ENCODE measurements at places on chromosomes 2 and 18.

DNA sequence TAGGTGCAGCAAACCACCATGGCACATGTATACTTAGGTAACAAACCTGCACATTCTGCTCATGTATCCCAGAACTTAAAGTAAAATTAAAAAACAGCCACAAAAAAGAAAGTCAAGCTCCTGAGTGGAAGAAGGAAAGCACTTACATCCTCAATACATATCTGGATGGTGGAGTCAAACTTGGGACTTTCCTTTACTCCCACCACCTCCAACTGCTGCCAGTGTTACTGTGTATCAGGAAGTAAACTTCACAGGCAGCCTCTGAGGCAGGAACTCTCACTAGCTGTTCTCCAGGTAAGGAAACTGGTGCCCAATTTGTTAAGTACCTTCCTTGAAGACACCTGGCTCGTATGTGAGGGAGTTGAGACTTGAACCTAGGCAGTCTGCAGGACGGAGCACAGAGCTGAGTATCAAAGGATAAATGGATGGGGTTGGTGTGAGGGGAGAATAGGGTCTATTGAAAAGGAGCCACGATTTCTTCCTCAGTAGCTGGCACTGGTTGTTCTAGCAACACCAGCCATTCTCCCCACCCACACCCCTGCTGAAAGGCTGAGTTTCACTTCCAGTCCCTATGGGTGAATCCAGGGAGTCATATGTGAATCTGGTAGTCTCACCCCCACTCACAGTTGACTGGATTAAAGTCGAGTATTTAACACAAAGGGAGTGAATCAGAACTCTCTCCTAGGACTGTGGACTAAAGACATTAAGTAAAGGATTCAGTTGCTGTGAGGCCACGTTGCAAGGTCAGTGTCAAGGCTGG lies 50.0 kb upstream of the GPR39 start:
- DNase-seq: no peak

- DNase-seq: no peak
Observed at GRCh38 chr2:111654829-111655228, 229.2 kb downstream of the ANAPC1 start.

- no peak for DNase-seq
Observed at GRCh38 chr2:7956126-7956689, 725.6 kb upstream of the ID2 start.

DNA sequence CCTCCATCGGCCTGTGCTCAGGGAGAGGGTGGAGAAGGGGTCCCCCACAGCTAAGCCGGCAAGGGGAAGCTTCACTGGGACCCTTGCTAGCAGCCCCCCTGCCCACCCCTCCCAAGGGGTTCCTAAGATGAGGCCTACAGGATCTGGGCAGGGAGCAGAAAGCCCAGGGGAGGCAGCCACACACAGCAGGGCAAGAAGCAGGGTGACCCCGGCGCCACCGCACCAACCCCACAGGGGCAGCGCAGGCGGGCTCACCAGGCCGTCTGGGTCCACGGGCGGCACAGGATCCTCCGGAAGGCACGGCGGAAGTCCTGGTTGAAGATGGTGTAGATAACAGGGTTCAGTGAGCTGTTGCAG lies 1.8 kb downstream of the ADRA2B start:
- no peak for DNase-seq

DNA sequence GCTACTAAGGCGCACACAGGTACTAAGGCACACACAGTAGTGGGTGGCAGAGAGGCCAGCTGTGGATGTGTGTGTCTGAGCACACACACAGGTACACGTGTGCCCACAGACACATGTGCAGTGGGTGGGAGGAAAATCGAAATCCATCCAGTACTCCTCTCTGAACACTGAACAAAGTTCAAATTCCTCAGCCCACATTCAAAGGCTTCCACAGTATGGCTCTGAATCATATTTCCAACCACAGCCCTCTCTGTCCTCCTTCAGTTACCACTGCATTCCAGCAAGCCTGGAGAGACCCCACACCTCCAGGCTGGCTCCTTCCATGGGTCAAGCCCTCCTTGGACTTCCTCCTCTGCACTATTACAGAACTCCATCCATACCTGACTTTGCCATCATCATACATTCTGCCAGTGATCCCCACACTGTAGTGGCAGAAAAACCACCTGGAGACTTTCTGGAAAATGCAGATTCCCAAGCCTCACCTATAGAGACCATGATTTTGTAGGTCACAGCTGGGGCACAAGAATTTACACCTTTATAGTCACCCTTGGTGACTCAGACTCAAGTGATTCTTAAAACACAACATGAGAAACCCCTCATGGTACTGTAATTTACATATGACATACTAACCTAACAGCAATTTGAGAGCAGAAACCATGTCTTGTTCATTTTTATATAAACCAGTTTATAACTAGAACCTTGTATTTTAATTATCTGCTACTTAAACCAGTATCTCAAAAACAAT lies 31.4 kb downstream of the EPG5 start:
- no peak for DNase-seq

- DNase-seq: no peak
Observed at GRCh38 chr18:67672155-67672554, 155.6 kb upstream of the DSEL start.

DNA sequence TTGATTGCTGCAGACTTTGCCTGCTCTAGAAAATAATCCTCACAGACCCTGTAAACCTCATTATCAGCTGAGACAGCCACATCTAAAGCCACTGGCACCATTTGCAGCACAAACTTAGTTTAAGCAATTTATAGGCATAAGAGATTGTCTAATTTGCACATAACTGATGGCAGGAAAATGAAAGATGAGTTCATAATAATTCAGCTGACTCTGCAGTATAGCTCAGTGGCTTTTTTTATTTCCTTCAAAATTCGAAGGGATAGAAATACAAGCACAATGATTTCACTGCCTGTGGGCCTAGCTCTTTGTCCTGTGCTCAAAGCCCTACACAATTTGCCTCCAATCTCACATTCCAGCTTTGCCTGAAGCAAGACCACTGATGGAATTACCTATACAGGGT lies 341.2 kb downstream of the RAD51AP2 start:
- no peak for DNase-seq

DNA sequence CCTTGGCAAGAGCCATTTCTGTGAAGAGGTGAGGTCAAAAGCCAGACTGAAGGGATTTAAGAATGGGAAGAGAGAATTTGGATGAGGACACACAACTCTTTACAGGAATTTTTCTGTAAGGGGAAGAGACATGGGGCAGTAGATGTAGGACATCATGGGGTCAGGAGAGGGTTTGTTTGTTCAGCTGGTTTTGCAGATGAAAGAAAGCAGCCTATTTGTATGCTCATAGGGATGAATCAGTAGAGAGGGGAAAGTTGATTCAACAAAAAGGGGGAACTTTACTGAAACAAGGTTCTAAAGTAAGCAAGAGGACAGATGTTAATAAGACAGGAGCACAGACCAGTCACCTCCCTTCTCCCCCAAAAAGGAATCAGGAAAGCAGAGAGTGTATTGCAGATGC lies 11.2 kb downstream of the SCG2 start:
- no peak for DNase-seq

DNA sequence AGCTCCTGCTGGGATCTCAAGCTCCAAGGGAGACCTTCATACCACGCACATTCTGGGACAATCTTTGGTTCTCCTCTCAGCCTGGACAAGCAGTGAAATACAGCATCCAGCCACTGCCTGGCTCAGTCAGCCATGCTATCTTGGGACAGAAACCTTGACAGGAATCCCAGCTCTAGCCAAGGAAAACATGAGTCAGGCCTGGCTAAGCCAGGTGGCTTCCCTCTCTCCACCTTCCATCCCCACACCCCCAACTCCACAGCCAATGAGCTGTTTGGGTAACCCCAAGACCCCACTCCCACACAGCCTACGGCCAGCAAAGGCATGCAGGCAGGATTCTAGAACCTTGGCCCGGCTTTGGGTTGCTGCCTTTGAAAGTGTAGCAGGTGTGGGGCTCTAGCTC lies 64.9 kb downstream of the MCFD2 start:
- no peak for DNase-seq

DNA sequence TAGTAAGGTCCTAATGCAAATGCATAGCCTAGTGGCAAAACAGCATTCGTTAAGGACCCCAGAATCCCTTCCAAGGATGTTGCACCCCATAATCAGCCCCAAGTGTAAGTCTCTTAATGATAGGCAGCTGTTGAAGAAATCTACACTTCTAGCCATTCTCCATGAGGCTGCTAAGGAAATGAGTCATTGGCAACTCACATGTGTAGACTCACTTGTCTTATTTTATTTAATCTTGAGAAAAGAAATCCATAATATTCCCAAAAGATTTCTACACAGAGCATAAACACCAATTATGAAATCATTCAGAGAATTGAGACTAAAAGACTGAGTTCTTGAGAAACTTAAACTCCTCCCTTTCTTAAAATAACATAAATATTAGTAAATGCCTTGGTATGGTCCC lies 52.4 kb downstream of the AKAIN1 start:
- DNase-seq: no peak

- peak; percentile 13 for DNase-seq
Observed at GRCh38 chr2:15588329-15588919, 3.2 kb upstream of the DDX1 start.

DNA sequence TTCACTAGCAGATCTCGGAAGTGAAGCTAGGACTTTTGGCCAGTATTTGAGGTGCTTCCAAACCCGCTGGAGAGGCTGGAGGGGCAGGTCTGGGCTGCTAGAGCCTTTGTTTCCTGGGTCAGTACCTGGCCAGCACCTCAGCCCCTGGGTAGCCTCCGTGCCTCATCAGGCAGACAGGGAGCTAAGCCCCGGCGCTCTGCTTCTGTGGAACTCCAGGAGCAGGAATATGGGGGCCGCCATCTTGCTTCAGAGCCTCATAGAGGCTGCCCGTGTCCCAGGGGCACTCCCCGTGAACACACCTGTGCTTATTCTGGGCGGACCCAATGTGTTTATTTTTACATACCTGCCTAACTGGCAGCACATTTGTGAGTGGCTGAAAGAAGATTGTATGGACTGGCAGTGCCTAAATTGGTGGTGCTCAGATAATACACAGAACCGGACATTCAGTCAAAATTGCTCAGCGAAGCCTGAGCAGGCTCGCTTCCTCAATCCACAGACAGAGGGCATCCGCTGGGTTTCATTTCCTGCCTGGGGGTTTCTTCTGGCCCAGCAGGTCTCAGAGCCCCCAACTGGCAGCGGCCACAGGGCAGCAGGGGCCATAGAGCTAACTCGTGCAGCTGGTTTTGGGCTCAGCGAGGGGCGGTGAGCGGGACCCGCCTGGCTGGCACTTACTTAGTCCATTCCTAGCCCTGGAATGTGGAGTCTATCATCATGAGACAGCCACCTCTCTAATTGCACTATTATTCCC lies 176.8 kb upstream of the ALKAL2 start:
- peak; percentile 47 for DNase-seq

DNA sequence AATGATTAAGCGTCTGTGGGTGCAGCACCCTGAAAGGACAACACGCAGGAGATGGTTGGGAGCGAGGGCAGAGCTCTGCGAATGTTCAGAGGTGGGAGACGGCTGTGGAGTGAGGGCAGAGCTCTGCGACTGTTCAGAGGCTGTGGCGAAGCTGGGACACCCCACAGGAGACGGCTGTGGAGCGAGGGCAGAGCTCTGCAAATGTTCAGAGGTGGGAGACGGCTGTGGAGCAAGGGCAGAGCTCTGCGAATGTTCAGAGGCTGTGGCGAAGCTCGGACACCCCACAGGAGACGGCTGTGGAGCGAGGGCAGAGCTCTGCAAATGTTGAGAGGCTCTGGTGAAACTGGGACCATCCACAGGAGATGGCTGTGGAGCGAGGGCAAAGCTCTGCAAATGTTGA lies 40.0 kb upstream of the SNTG2 start:
- DNase-seq: no peak

Data from memory B cell (primary cell).